CMK (cell line): ENCODE measurements at places on chromosomes 2 and 18.

- no peak for DNase-seq
Measured at GRCh38 chr18:68725346-68725745, 10.4 kb upstream of the TMX3 start.

DNA sequence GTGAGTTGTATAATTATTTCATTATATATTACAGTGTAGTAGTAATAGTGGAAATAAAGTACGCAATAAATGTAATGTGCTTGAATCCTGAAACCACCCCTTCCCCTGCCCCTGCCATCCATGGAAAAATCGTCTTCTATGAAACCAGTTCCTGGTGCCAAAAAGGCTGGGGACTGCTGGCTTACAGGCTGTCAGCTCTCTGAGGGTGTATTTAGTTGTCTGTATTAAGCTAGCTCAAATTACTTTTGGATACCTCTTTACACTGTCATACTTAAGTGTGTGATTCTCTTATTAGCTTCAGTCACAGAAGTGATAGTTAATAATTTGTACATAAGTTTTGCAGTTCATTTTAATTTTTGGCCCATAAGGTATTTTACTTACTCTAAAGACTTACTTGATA, 29.6 kb downstream of the LCLAT1 start:
- DNase-seq = no peak

DNA sequence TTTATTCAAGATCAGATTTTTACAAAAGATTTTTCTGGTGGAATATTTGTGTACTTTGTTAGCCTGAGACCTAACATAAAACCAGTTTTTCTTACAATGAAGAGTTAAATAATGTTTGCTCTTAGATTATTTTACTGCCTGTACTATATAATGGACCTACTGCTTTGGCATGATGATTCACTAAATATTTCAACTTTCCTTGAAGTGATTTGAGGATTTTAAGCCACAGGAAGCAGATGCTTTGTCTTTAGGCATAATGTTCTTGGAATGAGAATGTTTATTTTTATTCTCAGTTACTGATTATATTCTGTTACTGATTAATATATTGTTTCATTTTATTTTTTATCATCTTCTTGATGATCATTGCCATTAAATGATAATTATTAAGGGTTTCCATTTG, 175.3 kb upstream of the LRP1B start:
- no peak for DNase-seq

DNA sequence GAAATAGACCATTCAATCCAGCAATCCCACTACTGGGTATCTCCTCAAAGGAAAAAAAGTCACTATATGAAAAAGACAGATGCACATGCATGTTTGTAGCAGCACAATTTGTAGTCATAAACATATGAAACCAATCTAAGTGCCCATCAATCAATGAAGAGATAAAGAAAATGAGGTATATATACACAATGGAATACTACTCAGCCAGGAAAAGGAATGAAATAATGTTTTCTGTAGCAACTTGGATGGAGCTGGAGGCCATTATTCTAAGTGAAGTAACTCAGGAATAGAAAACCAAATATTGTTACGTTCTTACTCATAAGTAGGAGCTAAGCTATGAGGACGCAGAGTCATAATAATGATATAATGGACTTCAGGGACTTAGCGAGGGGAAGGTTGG, 45.2 kb upstream of the LRRC30 start:
- DNase-seq = no peak

GRCh38 chr2:69287544-69287943, 99.5 kb downstream of the GFPT1 start:
- no peak for DNase-seq

GRCh38 chr2:44912660-44913059, 28.8 kb upstream of the SIX3 start:
- DNase-seq = no peak

DNA sequence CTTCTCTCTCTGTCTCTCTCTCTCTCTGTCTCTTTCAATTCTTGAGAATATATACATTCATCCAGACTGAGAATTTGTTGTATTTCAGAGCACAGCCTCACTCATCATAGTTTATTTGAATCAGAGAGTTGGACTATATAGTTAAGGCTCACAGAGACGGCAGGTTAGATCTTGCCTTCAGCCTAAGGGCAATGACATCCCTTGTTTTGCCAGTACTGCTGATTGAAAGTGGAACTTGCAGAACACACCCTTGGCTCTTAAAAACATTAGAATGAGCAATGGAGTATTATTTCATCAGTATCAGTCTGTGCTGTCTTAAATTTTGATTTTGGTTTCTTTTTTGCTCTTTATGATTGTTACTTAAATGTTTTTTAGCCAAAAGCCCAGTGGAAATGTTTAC, 62.0 kb upstream of the DSG1 start:
- no peak for DNase-seq

DNA sequence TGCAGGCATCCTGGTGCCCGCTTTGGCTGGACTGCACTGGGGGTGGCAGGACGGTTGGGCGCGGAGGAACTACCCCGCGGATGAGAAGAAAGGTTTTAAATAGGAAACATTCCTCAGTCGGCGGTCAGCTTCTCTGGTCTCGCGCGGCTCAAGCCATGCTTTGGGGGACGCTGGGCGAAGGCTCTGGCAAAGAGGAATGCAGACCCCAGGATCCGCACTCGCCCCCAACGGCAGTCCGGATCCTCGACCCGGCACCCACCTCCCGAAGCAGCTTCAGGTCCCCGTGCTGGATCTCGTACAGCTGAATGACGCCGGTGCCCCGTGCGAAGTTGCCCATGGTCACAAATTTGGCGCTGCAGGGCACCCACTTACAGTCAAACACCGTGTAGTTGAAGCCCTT, 686 bp upstream of the PNO1 start:
- DNase-seq = no peak

GRCh38 chr2:235897992-235898391, 270.2 kb downstream of the GBX2 start:
- no peak for DNase-seq

DNA sequence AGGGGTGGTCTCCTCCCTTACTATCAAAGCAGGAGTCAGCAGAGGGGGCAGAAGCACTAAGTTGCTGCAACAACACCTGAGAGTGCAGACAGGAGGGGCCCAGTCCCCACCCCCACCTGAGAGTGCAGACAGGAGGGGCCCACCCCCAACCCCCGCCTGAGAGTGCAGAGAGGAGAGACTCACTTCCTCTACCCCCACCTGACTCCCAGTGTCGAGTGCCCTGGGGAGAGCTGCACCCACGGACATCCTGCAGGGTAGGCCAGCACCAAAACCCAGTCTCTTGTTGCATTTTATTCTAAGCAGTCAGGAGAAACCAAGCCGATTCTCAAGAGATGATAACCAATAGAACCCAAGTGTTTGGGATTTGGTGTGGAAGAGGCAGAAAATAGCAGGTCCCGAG, 78.4 kb downstream of the NAPG start:
- no peak for DNase-seq

DNA sequence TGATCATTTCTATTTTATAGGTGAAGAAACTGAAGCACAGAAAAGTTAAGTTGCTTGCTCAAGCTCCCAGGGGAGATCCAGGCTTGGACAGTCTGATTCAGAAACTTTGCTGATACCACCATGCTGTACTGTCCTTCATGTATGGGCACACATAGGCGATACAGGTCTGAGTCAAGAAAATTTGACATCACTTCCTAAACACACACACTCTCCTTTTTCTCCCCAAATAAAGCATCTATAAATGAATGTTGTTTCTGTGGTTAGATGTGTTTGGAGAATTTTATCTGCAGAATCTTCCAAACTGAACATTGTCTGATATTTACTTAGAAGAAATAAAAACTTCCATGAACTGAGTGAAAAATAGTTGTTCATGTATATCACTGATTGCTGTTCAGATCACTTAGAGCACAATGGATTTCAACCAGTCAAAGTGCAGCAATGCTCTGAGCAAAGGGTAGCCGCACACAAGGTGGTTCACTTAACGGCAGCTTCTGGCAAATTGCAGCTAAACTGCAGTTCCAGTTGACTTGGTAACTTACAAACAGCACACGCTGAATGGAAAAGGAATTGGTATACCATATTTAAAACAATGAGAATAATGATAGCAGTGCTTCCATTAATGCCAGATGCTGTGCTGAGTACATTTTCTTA, 10.0 kb upstream of the AGFG1 start:
- no peak for DNase-seq

DNA sequence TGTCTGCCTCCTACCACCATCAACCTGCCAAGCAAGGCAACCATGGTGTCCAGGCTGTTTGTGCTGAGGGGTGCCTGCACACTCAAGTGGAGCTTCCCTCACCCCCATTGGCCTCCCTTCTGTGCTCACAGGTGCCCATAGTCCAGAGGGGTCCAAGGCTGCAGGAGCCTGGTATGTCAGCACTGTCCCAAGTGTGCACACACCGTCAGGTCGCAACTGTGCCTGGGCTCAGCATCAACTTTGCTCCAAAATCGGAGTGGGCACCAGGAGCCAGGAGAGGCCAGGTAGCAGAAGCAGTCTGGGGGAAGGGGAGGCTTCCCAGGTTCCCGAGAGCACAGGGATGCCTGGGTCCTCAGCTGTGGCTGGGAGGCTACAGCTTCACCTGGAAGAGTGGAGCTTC, 1528.2 kb upstream of the SLC39A10 start:
- no peak for DNase-seq

DNA sequence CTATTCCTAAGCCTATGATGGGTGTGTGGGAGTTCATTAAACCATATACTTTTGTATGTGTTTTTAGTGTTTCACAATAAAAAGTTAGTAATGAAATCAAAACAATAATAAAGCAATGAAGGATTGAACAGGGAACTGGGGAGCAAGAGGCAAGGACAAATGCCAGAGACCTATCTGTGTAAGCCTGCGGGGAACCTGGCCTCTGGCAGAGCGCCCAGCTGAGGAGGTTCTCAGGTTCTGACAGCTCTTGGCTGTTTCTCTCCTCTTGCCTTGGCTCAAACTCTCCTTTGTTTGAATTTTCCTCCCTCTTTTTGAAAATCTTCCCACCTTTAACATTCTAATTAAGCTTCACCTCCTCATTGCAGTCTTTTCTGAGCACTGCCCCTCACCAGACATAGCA, 200.0 kb upstream of the NCKAP5 start:
- DNase-seq = no peak

- no peak for DNase-seq
Measured at GRCh38 chr2:11357428-11357972, 13.1 kb upstream of the ROCK2 start.

- no peak for DNase-seq
Measured at GRCh38 chr2:205283736-205284270, 398.5 kb upstream of the NRP2 start.

DNA sequence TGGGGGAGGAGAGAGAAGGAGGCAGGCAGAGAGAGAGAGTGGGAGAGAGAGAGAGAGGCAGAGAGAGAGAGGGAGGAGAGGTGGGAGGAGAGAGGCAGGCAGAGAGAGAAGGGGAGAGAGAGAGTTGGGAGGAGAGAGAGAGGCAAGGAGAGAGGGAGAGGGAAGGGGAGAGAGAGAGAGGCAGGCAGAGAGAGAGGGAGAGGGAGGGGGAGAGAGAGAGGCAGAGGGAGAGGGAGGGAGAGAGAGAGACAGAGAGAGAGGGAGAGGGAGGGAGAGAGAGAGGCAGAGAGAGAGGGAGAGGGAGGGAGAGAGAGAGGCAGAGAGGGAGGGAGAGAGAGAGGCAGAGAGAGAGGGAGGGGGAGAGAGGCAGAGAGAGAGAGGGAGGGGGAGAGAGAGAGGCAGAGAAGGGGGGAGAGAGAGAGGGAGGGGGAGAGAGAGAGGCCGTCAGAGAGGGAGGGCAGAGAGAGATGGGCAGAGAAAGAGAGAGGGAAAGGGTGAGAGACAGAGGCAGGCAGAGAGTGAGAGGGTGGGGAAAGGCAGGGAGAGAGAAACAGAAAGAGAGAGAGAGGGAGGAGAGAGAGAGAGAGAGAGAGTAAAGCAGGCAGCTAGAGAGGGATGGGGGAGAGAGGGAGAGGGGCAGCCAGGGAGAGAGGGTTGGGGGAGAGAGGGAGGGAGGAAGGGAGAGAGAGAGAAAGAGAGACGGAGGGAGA, 122.2 kb upstream of the PXDN start:
- no peak for DNase-seq

- DNase-seq = no peak
Measured at GRCh38 chr2:41170589-41170988, 718.7 kb upstream of the SLC8A1 start.

DNA sequence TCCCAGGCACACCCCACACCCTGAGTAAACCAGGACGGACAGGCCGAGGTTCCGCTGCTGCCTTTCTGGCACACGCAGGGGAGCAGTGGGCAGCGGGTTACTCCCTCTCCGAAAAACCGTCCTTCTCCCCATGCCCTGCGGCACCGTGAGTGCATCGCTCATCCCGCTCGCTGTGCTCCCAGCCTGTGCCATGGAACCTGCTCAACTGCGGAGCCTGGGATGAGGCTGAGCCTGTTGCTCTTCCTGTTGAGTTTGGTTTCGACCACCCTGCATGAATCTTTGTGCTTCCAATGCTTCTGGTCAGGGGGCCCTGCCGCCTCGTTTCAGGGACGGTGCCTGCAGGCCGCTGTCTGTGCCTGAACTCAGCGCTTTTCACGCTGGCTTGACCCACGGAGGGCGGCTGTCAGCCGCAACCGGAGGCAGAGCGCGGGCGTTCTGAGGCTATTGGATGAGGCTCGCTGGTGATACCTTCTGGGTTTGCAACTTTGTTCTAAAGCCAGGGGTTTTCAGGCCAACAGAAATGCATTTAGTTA, 106.7 kb downstream of the MBP start:
- DNase-seq = no peak

DNA sequence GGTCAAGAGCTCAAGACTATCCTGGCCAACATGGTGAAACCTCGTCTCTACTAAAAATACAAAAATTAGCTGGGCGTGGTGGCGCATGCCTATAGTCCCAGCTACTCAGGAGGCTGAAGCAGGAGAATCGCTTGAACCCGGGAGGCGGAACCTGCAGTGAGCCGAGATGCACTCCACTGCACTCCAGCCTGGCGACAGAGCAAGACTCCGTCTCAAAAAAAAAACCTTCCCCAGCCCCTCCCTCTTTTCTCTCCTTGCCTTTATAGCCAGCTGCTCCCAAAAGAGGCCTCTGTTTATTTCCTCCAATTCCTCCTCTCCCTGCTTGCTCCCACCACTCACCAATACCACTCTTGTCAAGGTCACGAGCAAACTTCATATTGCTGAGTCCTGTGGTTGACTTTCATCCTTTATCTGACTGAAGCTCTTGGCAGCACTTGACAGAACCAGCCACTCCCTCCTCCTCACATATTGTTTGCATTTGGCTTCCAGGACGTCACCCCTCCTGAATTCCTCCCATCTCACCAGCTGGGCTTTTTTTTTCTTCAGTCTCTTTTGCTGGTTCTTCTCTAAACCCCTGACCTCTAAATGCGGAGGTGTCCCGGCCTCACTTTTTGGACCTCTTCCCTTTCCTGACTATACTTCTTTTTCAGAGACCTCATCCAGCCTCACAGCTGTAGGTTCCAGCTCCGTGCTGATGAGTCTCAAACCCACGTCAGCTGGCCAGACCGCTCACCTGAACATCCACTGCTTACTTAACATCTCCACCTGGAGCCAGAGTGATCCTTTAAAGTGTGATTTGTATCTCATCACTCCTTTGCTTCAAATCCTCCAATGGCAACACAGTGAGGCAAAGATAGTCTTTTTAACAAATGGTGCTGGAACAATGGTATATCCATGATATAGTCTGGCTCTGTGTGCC, 84.6 kb upstream of the CAB39 start:
- DNase-seq = no peak

DNA sequence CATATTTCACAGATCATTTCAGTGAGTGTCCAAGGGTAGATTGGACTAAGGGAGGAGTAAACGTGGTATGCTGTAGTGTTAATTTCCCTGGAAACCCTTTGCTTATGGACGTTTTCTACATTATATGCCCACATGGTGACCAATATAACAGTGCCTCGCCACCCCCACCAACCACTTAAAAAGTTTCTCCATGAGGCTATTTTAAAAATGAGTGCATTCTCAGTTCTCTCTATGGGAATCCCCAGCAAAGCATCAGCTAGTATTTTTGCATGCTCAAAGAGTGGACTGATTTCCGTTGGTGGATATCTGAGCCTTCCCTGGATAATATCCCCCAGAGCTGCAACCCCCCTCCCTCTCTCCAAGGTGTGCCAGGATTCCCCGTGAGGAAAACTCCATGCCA, 73.2 kb downstream of the TGFA start:
- no peak for DNase-seq
